Thoracic aorta endothelial cell (primary cell): ENCODE measurements at places on chromosomes 2 and 18. TPM values are rescaled to one million over a fixed set of nuclear protein-coding genes. Genes with fewer than 3 reads are reported as not detected.

CLASP1 gene
- total RNA-seq, result 79.6 and 87.6 TPM in 2 replicates

CFAP210 gene
- not detected in 2 replicates for total RNA-seq

UBE2F gene
- total RNA-seq, result 61.4 and 63.2 TPM in 2 replicates

PLB1 gene
- total RNA-seq, result 0.50 and 0.53 TPM in 2 replicates

AQP12A gene
- total RNA-seq, result not detected in 2 replicates

ANO7 gene
- total RNA-seq, result 0.93 and 1.7 TPM in 2 replicates

AP1S3 gene
- total RNA-seq, result 3.7 and 7.3 TPM in 2 replicates

CCDC85A gene
- 10.6 and 15.4 TPM in 2 replicates for total RNA-seq

CTNNA2 gene
- total RNA-seq, result not detected in 2 replicates

DGUOK gene
- total RNA-seq, result 38.6 and 38.8 TPM in 2 replicates

REG1B gene
- total RNA-seq, result not detected in 2 replicates

LINC00305 gene
- total RNA-seq, result not detected in 2 replicates

CAD gene
- total RNA-seq, result 46.7 and 70.7 TPM in 2 replicates

XIRP2 gene
- under 0.01 and 0.14 TPM in 2 replicates for total RNA-seq

CASP8 gene
- 16.2 and 17.2 TPM in 2 replicates for total RNA-seq

SERPINE2 gene
- 7.8 and 11.2 TPM in 2 replicates for total RNA-seq

PSMA8 gene
- total RNA-seq, result not detected in 2 replicates

GPR45 gene
- not detected in 2 replicates for total RNA-seq

MOGAT1 gene
- total RNA-seq, result not detected in 2 replicates

LAMA1 gene
- under 0.01 and 0.07 TPM in 2 replicates for total RNA-seq

CAPG gene
- total RNA-seq, result 26.0 and 36.8 TPM in 2 replicates

UGT1A7 gene
- not detected in 2 replicates for total RNA-seq

TUBA4B gene
- not detected in 2 replicates for total RNA-seq

MLPH gene
- 0.27 TPM in 1 of 2 replicates, not detected in the other for total RNA-seq

EVA1A gene
- 50.0 and 53.2 TPM in 2 replicates for total RNA-seq

CNTNAP5 gene
- total RNA-seq, result not detected in 2 replicates

AGXT gene
- total RNA-seq, result not detected in 2 replicates

HOXD13 gene
- total RNA-seq, result not detected in 2 replicates

L3MBTL4 gene
- total RNA-seq, result under 0.01 and 0.57 TPM in 2 replicates

CAPN14 gene
- under 0.01 and 0.14 TPM in 2 replicates for total RNA-seq

RTP5 gene
- total RNA-seq, result not detected in 2 replicates

ALKAL2 gene
- not detected in 2 replicates for total RNA-seq

TCF23 gene
- not detected in 2 replicates for total RNA-seq

ATP9B gene
- total RNA-seq, result 28.1 and 28.6 TPM in 2 replicates

CTAGE1 gene
- total RNA-seq, result not detected in 2 replicates

CNRIP1 gene
- total RNA-seq, result 67.6 and 77.0 TPM in 2 replicates

OBSL1 gene
- 11.2 and 17.1 TPM in 2 replicates for total RNA-seq

CHCHD5 gene
- total RNA-seq, result 6.1 and 7.3 TPM in 2 replicates

ACKR3 gene
- total RNA-seq, result 12.4 and 14.8 TPM in 2 replicates

OSR1 gene
- 0.07 TPM in 1 of 2 replicates, not detected in the other for total RNA-seq

FSHR gene
- total RNA-seq, result not detected in 2 replicates

TTC39C gene
- total RNA-seq, result 8.8 and 11.9 TPM in 2 replicates

LBX2 gene
- total RNA-seq, result 3.2 and 3.5 TPM in 2 replicates

CD226 gene
- total RNA-seq, result 0.53 and 0.65 TPM in 2 replicates

MALT1 gene
- total RNA-seq, result 16.0 and 22.0 TPM in 2 replicates

HAAO gene
- total RNA-seq, result 0.29 TPM in 1 of 2 replicates, not detected in the other

MPP4 gene
- total RNA-seq, result 8.2 and 15.8 TPM in 2 replicates

MC5R gene
- total RNA-seq, result not detected in 2 replicates

RAPGEF4 gene
- 4.5 and 11.6 TPM in 2 replicates for total RNA-seq

ABCB11 gene
- 0.50 and 0.53 TPM in 2 replicates for total RNA-seq
